Activated CD8-positive, alpha-beta memory T cell treated with anti-CD3 and anti-CD28 coated beads for 48 hours (primary cell): ENCODE measurements at places on chromosomes 13 and 19.
A peak's percentile ranks its signal among the peaks of the same experiment; 100 is the strongest.

DNA sequence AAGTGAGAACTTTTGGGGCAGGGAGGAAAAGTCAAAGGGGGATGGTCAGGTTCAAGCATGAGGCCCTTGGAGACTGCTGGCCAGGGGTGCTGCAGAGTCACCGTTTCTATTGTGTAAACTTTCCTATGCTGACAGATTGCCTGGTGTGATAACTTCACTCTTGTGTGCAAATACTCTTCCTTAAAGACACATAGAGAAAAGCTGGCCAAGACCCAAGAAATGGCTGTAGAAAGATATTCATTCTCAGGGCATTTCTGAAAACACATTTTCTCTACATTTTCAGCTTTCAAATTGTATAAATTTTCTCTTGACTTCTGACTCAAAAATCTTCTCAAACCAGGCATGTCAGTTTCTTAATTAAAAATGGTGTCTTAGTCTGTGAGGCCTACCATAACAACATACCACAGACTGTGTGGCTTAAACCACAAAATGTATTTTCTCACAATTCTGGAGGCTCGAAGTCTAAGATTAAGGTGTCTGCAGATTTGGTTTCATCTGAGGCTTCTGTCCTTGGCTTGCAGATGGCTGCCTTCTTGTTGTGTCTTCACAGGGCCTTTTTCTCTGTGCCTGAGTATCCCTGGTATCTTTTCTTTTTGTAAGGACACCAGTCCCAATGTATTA, 304.5 kb downstream of the KCNRG start:
- DNase-seq, result no peak

DNA sequence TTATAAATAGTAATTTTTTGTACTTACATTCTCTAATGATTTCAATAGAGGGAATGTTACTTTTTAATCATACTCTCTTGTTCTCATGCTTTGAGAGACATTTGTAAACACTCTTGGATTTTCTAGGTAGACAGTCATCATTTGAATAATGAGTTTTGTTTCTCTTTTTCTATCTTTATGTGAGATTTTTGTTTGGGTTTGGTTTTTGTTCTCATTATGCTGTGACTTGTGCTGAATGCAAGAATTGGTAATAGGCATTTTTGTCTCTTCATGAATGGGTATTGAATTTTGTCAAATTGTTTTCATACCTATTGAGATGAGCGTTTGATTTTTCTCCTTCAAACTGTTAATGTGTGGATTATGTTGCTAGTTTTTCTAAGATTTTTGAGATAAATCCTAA, 56.8 kb upstream of the GPR183 start:
- DNase-seq, result no peak

DNA sequence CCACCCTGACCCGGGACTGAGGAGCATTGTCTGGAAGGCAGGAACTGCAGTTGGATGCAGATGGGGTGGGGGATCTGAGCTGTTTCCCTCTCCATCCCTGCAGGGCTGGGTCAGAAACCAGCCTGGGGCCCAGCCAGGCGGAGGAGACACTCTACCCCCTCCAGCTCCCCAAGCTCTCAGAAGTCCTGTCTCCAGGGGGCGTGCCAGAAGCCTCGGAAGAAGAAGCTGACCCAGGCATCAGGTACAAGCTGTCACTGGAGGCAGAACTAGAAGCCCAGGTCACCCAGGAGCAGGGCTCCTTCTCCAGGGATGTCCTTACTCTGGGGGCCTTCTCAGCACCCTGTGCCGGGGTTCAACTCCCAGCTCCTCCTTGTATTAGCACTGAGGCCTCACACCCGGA, 15.5 kb downstream of the SIX5 start:
- no peak for DNase-seq

DNA sequence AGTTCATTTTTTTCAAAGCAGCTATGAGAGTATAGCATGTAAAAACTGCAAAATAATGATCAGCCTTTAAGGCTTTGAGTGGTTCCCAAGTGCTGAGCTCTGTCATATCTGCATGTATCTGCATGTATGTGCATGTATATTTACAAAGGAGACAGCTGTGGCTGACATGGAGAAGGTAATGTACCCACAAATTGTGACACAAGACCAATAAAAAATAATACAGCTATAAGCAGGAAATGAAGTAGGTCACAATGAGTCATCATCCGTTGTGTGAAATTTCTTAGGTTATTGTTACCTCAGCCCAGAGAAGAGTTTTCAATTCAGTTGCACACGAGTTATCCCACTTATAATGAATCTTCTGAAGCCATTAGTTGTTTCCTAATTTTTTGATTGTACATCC, 60.9 kb upstream of the MED4 start:
- no peak for DNase-seq

DNA sequence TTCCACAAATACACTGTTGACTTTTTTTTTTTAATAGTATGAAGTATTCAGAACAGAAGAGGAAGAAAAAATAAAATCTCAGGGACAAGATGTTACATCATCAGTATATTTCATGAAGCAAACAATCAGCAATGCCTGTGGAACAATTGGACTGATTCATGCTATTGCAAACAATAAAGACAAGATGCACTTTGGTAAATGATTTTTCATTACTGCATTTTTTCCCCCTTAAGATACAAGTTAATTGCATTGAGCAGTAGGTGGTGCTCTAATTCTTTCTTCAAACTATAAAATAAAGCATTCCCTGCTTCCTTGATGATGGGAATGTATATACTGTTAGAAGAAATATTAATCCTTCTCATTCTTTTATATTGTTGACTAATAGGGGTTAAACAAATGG, 17.1 kb downstream of the UCHL3 start:
- no peak for DNase-seq

DNA sequence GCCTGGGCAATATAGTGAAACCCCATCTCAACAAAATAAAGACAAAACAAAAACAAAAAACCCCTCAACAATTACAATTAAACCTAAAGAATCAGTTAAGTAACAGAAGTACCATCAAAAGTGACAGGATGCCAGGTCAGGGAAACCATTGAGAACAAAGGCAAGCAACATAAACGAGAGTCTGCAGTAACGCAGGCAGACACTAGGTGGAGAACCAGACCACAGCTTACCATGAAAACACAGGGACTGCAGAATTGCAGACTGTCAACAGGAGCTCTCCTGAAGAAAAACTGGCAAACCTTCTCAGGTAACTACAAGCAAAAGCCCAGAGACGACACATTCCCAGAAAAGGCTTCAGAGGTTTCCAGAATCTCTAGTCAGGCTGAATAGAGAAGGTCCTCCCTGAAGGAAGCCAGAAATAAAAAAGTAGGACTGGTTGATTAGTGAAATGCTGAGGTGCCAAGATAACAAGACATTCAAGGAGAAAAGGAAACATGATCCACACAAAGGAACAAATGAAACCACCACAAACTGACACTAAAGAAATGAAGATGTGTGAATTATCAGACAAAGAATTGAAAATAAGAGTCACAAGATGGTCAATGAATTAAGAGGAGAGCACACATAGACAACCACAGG, 2.2 kb upstream of the ZNF665 start:
- DNase-seq, result no peak

DNA sequence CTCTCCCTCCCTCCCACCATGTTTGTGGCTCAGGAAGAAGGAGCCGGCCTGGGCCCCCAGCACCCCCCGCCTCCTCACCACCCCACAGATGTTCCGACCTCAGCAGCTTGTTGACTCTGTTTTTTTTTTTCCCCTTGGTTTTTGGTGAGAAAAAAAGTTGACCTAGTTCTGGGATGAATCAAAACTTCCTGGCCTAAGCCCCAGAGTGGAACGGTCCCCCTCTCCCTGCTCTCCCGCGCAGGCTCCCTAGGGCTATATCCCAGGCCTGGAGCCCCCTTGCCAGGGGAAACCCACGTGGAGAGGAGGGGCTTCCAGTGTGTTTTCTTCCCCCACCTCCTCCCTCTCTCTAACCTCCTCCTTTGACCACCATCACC, 4.0 kb downstream of the COL5A3 start:
- no peak for DNase-seq

GRCh38 chr13:55652657-55653056, 1488.1 kb upstream of the PRR20A start:
- DNase-seq, result no peak

DNA sequence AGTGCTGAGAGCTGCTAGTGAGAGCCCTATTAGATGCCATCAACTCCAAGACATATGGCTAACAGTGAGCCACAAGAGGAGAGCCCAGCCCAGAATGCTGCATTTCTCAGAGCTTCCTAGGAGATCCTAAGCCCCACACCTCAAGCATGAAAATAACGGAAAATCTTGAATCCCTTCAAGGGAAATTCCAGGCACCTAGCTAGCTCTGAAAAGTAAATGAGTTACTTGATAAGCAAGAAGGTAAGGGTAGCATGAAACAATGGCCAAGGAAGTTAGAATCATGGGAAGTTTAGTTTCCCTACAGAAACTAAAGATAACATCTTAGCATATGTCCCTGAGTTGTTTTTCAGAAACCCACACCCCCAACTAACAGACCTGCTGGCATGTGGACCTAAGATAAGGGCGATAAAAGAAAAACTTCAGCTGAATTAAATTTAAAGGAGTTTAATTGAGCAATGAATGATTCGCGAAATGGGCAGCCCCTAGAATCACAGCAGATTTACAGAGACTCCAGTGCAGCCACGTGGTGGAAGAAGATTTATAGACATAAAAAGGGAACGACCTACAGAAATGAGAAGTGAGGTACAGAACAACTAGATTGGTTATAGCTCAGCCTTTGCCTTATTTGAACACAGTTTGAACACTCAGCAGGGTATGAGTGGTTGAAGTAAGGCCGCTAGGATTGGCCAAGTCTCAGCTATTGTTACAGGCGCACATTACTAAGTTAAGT, 301.3 kb upstream of the DACH1 start:
- no peak for DNase-seq

GRCh38 chr19:12789904-12790619, 1.2 kb upstream of the JUNB start:
- peak; percentile 97 for DNase-seq

- no peak for DNase-seq
Measured at GRCh38 chr13:38785042-38785441, 98.2 kb downstream of the FREM2 start.

DNA sequence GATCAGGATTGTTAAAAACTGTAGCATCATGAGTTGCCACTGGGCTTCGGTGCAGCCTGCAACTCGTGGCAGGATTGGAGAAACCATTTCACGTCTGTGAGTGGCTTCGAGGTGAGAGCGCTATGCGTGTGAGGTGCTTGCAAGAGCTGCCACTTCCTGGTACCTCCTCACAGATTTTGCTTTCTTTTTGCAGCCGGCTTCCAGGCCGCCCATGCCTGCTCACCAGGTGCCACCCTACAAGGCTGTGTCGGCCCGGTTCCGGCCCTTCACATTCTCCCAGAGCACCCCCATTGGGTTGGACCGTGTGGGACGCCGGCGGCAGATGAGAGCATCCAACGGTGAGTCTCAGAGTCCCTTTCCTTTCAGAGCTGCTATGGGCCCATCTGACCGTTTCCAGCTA, 57.9 kb upstream of the C1QTNF9 start:
- peak; percentile 47 for DNase-seq

DNA sequence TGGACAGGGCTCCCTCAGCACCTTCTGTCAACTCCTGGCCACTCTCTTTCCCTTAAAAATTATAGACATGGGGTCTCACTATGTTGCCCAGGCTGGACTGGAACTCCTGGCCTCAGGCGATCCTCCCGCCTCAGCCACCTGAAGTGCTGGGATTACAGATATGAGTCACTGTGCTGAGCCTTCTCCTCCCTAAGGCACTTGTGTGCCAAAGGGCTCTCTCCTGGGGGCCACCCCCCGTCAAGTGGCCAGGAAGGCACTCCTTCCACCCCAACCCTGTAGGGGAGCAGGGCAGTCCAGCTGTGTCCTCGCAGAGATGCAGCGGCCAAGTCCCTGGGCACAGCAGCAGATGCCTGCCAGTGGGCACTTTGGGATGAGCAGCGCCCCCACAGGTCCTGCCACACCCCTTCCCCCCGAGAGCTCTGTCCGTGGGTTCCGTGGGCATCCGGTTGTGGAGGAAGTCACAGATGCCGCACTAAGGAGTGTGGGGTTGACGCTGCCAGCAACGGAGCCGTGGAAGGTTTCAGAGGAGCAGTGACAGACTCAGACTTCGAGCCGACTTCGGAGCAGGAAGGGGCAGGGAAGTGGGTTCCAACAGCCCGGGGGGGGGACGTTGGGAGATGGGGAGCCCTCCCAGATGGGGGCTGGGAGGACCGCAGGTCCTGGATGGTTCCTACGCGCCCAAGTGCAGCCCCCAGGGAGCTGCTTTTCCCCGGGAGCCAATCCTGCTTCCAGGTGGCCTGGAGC, 3.3 kb upstream of the UQCR11 start:
- no peak for DNase-seq

GRCh38 chr13:66557357-66557756, 672.8 kb downstream of the PCDH9 start:
- no peak for DNase-seq

DNA sequence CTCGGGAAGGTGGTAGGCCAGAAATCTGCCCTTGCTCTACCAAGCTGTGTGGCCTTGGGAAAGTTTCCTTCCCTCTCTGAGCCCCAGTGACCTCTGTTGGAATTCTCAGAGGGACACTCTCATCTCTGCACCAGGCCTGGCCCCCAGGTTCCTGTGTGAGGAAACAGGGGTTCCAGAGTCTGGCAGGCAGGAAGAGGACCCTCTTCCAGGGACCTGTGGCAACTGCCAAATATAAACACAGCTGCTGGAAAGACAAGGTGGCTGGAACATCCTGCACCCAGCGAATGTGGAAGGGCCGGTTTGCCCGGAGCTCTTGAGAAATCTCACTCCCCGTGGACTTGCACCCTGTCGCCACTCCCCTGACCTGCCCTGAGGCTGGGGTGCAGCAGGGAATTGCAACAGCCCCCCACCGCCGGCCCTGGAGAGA, 52.8 kb downstream of the GADD45B start:
- no peak for DNase-seq

GRCh38 chr19:39080431-39080830, 3.7 kb upstream of the ACP7 start:
- DNase-seq, result no peak

DNA sequence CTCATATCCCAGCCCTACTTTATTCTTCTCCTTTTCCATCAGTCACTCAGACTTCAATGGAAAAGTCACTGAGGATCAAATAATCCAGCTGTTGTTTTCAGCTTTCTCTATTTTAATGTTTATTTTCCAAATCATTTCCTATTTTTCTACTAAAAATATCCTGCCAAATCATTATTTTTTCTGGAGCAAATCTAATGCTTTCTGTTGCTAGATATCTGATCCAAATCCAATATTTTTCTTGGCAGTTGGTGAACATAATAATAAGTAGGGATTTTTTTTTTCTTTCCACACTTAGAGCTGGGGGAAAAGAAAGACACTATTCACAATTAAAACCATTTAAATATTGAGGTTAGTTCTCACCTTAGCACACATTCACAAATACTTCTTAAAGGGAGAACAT, 656.1 kb downstream of the DACH1 start:
- no peak for DNase-seq
